ENCODE measurements at places on chromosomes 16 and 17.

DNA sequence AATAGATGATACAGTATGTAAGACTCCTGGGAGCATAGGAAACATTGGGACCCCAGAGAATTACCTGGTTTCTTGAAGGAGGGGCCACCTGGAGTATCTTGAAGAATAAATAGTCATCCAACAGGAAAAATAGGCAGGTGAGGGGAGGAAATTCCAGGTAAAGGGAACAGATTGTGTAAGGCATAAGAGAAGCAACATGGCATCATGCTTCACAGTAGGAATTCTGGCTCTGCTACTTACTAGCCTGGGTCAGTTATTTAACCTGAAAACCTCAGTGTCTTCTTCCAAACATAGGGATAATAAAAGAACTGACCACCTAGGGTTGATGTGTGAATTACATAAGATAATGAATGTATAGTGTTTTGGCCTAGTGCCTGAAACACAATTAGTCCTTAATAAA, 122.1 kb downstream of the CA10 start:
- no peak for DNase-seq
- no peaks in the 10 kb centered on the region for H3K27me3 ChIP-seq
- no peaks in the 10 kb centered on the region for H3K4me1 ChIP-seq
- no peaks in the 10 kb centered on the region for H3K36me3 ChIP-seq

GRCh38 chr17:80931421-80932265, 60.0 kb upstream of the CHMP6 start:
- no peaks in the 10 kb centered on the region for H3K4me1 ChIP-seq
- no peak overlapping the region for H3K27ac ChIP-seq
- no peak overlapping the region for H3K4me3 ChIP-seq
- no peaks in the 10 kb centered on the region for H3K27me3 ChIP-seq
- DNase-seq, result peak; percentile 96

DNA sequence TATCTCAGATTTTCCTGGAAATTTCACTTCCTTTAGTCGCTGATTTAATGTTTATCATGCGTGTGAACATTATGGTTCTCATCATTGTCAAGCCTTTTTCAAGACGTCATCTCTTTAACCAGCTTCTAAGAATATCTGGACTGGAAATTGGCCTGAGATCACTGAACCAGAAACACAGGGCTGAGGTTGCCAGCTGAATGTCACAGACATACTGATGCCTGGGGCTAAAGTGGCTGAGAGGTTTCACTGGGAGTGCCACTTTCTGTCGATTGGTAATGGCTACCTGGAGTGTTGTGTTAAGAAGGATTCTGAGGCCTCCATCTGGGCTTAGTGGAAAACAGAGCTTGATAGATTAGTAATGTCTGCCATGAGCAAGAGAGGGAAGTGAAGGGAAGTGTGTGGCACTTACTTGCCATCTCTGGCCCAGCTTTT, 54.2 kb downstream of the CRISPLD2 start:
- H3K36me3 ChIP-seq, result no peaks in the 10 kb centered on the region
- no peak overlapping the region for H3K27ac ChIP-seq
- H3K4me1 ChIP-seq, result no peaks in the 10 kb centered on the region
- H3K4me3 ChIP-seq, result no peak overlapping the region
- no peaks in the 10 kb centered on the region for H3K27me3 ChIP-seq

GRCh38 chr16:58658796-58659211, 25.8 kb downstream of the SLC38A7 start:
- H3K27me3 ChIP-seq, result no peaks in the 10 kb centered on the region
- no peaks in the 10 kb centered on the region for H3K36me3 ChIP-seq
- H3K4me3 ChIP-seq, result no peak overlapping the region
- no peak overlapping the region for H3K27ac ChIP-seq

DNA sequence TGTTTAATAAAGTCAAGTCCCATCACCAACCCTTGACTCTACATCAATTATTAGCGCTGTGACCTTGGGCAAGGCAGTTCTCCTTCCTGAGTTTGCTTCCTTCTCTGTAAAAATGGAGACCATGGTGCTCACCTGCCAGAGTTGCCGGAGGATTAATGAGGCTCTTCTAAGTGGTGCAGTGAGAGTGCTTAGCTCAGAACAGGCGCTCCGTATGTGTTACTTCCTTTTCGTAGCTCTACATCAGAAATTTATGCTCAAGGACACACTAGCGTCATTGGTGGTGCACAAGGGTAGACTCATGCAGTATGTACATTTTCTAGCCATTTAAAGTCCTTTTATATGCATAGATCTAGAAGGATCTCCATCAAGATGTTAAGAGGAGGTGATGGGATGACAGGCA, 17.4 kb upstream of the CMIP start:
- H3K27ac ChIP-seq, result no peak overlapping the region
- no peaks in the 10 kb centered on the region for H3K36me3 ChIP-seq
- DNase-seq, result no peak
- no peak overlapping the region for H3K4me3 ChIP-seq
